ENCODE measurements at places on chromosomes 7 and 10. TPM values are rescaled to one million over a fixed set of nuclear protein-coding genes. Genes with fewer than 3 reads are reported as not detected.
A peak's percentile ranks its signal among the peaks of the same experiment; 100 is the strongest.

- no peak for DNase-seq
Observed at GRCh38 chr10:132606031-132606491, 68.5 kb downstream of the INPP5A start.

DNA sequence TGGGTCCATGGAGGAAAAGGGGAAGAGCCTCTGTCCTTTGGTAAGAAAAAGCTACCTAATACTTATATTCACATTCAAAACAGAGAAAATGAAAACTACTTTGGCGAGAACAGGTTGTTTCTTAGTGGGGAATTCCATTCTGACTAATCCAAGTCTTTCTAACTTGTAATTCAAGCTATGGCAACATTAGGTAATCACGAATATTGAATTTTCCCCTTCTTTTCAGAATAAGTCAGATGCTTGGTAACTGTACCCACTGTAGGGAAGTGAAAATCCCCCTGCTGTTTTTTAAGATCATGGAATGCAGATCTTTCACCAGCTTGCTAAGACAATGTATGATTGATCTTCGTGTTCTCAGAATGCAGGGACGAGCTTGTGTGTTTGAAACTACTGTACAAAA lies 384.4 kb downstream of the TCERG1L start:
- DNase-seq = no peak

GRCh38 chr7:128858380-128859231 lies 4.0 kb upstream of the ATP6V1F start:
- no peak for DNase-seq

GRCh38 chr7:133355325-133355708 lies 102.4 kb downstream of the EXOC4 start:
- no peak for DNase-seq

- no peak for DNase-seq
Observed at GRCh38 chr7:28440055-28440601, 27.8 kb downstream of the CREB5 start.

- DNase-seq = peak; percentile 87
Observed at GRCh38 chr7:36227223-36227622, 74.2 kb downstream of the EEPD1 start.

- DNase-seq = no peak
Observed at GRCh38 chr10:3806603-3807002, 21.6 kb upstream of the KLF6 start.

GRCh38 chr10:66162560-66163143 lies 763.2 kb upstream of the LRRTM3 start:
- DNase-seq = no peak

- no peak for DNase-seq
Observed at GRCh38 chr7:20861468-20861867, 74.8 kb upstream of the SP8 start.

- DNase-seq = no peak
Observed at GRCh38 chr7:133931053-133931452, 196.1 kb upstream of the LRGUK start.

GRCh38 chr7:142422621-142423020 lies 164.8 kb upstream of the PRSS58 start:
- DNase-seq = no peak

GRCh38 chr7:131896165-131896863 lies 339.9 kb upstream of the PODXL start:
- DNase-seq = no peak

DNA sequence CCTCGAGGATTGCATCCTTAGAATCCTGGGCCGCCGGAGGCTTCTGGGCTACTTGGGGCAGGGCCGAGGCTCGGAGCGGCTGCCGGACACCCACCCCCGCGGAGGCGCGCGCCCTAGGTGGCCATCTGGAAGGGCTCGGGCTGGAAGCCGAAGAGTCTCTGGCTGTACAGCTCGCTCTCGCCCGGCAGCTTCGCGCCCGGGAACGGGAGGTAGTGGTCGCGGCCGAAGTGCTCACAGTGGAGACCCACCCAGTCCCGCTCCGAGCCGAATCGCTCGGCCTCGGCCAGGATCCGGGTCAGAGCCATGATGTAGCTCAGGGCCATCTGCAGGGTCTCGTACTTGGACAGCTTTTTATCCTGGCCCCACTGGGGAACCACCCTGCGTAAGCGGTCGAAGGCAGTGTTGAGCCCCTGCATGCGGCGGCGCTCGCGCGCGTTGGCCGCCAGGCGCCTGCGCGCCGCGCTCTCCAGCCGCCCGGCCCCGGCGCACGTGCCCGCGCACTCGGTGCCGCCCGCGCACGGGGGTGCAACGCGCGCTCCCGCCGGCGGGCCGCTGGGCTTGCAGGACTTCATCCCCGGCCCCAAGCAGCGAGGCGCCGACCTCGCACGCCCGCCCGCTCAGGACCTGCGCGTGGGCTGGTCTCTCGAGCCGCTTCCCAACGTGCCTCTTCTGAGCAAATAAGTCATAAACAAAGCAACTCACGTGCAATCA lies 652 bp downstream of the ATOH7 start:
- peak; percentile 37 for DNase-seq

DNA sequence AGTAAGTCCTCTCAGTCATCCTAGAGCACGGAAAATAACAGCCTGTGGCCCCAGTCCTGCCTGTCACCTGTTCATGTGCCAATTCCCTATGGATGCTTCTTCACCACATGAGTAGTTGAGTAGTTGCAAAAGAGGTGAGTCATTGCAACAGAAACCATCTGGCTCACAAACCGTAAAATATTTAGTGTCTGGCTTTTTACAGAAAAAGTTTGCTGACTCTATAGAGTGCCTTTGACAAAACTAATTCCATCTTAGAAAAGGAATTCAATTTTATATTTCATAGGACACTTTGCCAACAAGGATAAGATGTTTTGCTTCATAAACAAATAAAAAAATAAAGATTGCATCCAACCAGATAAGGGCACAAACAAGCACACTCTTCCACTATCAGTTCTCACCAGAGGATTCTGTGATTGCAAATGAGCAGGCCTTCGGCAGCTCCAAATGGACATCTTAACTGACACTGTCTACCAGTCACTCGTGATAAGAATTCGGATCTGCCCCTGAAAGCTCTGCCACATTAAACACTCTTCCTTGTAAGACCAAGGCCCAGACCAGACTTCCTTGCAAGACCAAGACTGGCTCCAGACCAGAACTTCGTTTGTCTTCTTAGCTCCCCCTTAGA lies 242.7 kb upstream of the SEMA3C start:
- DNase-seq = no peak

DNA sequence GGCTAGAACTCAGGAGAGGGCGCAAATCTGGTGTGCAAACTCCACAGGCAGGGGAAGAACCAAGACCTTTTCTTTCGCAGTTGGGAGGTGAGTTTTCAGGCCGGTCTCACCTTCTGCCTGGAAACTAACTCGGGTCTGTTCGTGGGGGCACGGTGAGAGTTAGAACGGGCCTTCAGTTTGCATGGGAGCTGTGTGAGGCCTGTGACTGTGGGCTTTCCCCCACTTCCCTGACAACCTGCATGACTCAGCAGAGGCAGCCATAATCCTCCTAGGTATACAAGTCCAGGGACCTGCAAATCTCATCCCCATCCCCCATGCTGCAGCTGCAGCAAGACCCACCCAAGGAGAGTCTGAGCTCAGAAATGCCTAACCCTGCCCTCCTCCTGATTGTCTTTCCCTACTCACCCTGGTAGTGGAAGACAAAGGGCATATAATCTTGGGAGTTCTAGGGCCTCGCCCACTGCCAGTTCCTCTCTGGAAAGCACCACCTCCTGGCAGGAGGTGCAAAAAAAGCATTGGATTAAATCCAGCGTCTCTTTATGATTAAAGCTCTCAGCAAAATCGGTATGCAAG lies 194.9 kb upstream of the ETV1 start:
- no peak for DNase-seq

- DNase-seq = no peak
Observed at GRCh38 chr7:73970801-73971229, 57.2 kb upstream of the ELN start.

DNA sequence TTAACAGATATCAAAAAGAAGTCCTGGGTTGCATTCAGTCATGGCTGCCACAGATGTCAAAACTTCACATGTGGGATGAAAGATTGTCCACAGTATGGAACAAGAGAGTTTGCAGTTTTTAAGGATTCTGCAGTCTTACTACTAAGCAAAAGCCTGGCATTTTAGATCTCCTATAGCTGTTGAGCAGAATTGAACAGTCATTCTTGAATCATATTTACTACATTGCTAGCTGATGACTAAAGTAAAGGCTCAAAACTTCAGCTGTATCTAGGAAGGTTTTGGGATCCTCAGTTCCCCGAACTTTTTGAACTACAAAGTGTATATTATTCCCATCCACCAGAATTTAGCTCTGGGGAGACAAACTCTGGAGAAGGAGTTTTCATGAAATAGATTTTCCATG lies 31.0 kb downstream of the BET1 start:
- DNase-seq = no peak

The AOC1 gene
- 0.59 TPM for total RNA-seq

The KLF14 gene
- 0.89 TPM for total RNA-seq

The KNDC1 gene
- 1.1 TPM for total RNA-seq

The OR6V1 gene
- total RNA-seq = not detected

The ZPBP gene
- total RNA-seq = not detected

The METTL27 gene
- total RNA-seq = 3.2 TPM

The CPA4 gene
- total RNA-seq = 63.8 TPM

The CFTR gene
- 1.2 TPM for total RNA-seq

The SPDYE11 gene
- total RNA-seq = 0.10 TPM
